ENCODE measurements at places on chromosomes 12 and 14.

GRCh38 chr12:117363056-117363662, 1.7 kb upstream of the NOS1 start:
- no peak for DNase-seq

- no peak for DNase-seq
Measured at GRCh38 chr14:92582706-92583452, 69.3 kb downstream of the RIN3 start.

DNA sequence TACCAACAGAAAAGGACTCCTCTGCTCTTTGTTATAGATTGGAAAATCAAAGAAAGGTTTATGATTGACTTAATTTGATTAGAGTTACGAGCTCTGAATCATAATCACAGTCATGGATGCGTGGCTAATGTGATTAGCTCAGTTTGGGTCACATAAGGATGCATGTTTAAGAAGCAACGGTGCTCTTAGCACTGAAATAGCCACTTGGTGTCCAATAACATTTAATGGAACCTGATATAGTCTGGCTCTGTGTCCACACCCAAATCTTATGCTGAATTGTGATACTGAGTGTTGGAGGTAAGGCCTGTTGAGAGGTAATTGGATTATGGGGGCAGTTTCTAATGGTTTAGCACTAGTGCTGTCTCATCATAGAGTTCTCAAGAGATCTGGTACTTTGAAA, 501.6 kb downstream of the SLC6A15 start:
- no peak for DNase-seq

- DNase-seq, result no peak
Measured at GRCh38 chr12:75549989-75550388, 38.6 kb upstream of the KRR1 start.

DNA sequence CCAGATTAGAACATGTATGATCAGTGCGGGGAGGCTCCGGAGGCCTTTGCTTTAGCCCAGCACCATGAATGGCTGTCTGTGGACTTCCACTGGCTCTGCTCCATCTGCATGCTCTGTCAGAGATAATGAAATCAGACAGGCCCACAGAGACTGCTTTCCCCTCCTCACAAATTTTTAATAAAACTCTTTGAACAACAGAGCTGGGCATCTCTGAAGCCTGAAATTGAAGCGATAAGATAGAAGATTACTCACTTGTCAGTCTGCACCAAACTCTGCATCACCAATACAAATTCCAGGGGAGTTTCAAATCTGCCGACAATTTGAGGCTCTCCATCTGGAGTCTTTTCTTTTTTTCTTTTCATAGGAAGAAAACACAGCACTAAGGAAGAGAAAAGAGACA, 110.0 kb downstream of the DYRK2 start:
- DNase-seq, result no peak

DNA sequence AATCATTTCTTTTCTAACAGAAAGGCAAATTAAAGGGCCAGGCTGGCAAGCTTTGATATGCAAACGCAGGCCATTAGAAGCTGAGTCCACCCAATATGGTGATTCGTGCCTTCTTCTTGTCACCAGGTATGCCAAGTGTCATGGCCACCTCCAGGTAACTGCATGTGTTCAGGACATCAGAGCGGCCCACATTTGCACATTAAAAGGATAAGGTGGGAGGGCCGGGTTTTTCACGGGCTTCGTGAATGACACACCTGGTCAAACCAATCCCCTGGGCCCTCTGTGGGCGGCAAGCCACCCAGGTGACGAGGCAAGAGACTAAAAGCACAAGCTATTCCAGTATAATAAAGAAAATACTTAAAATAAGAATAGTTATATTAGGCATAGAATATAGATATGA, 75.9 kb upstream of the TSPAN11 start:
- no peak for DNase-seq

DNA sequence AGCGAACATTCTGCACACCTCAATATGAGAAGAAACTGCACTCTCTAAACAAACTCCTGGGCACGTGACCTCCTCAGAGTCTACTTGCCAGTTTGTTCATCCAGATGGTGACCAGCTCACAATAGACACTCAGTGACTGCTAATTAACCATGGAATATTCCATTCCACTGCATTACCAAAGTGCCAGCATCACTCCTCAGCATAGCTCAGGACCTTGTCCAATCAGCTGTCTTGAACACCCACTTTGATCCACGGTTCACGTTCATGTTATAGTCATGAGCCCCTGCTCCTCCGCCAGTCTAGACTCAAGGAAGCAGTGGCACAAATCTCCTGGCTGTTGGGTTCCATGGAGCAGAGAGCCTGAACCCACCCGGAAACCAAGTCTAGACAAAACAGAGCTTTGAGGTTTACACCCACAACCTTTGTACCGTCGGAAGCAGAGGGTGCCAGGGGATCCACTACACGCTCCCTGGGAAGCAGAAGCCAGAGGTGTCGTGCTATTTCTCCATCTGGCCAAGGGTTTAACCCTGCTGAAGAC, 285.3 kb downstream of the ZFP36L1 start:
- no peak for DNase-seq

DNA sequence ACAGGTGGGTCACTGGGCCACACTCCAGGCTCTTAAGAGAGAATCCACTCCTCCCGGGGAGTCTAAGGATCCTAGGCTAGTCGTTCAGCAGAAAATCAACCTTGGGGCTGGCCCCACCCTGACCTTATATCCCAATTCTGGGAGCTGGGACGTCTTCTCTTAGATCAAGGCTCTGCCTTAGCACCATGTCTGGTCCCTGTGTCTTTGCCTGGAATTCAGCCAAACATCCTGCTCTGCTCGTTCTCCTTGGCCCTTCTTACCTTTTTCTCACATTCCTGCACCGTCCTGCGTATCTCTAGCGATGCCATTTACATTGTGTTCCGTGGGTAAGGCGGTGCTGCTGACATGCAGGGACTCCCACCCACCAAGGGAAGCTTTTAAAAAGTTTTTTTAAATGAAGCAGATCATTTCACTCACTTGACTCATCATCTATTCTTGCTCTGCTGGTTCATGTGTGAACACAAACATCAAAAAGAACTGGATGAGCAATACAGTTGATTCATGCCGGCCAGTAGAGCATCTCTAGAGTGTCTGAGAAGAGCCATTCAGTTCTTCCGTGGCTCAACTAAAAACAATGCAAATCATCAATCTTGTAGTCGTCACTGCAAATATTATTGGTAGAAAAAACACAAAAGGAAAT, 50.2 kb downstream of the KCNK13 start:
- DNase-seq, result no peak

GRCh38 chr12:130826151-130826801, 12.8 kb downstream of the STX2 start:
- DNase-seq, result no peak

DNA sequence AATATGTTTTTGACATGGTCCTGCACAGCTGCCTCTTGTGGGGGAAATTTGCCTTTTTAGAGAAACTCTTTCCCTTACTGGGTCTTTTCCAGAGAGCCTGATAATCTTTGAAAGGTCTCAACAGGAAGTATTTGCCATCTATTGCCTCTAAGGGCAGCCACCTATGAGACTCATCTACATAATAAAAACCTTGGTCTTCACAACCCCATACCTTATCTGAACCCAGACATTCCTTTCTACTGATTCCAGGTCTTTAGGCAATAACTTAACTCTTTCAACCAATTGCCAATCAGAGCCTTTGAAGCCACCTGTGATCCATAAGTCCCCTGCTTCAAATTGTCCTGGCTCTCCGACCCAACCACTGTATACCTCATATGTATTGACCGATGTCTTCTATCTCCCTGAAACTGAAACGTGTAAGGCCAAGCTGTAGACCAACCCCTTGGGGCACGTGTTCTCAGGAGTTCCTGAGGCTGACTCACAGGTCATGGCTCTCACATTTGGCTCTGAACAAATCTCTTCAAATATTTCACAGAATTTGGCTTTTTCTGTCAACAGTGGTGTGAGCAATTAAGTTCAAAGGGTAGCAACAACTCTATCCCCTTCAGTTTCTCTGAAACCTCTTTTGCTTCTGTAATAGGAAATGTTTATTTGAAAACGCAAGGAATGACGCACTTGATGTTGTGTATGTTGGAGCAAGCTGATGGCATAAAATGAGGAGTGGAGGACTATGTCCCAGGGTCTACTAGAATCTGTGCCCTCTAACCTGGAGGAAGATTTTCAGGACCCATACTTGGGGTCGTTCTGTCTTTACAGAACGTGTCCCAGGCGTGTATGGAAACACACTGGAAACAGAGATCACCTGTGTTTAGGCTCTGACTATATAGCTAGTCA, 49.2 kb upstream of the EIF5 start:
- DNase-seq, result no peak

DNA sequence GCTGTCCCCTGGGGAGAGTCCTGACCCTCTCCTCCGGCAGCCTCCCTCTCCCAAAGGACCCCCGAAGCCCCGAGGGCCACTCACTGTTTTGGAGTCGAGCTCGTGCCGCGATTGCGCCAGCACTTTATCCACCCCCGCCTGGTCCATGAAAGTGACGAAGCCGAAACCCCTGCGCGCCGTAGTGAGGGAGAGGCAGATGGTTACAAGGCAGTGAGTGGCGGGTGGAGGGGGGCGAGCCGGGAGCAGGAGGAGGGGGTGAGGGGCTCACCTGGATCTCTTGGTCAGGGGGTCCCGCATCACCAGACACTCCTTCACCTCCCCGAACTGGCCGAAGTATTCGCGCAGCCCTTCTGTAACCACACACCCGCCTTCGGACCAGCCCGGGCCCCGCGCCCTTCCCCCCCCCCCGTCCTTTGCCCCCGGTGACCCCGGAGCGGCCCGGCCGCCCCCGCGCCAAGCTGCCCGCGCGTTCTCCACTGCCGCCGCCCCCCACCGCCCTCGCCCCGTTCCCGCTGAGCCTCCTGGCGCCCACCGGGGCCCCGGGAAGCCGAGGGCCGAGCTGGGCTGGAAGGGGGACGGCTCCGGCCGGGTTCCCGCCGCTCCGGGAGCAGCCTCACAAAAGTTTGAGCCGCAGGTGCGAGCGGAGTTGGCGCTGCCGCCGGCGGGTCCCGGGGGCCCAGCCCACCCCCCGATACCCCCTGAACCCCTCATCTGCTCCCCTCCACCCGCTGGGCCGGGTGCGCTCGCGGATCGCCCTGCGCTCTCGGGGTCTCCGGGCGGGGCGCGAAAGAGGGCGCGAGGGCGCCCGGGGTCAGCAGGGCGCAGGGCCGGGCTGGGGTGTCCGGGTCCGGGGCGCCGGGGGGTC, 808 bp downstream of the MSI1 start:
- DNase-seq, result no peak

DNA sequence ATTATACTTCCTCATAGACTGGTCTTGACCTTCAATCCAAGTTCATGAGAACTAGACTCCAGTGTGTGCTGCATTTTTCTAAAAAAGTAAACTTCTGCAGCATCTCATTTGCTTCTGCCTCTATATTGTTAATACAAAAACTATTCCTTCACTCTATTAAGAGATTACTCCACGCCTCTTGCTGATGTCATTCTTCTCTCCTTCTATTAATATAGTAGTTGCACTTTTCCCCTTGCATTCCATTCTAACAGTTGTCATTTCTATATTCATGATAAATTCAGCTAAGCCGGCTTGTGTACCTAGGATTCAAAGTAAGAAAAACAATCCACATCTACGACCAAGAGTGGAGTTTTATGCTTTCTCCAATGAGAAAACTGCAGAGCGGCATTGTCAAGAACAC, 480.4 kb upstream of the NOVA1 start:
- DNase-seq, result no peak

GRCh38 chr14:51394384-51394783, 154.3 kb downstream of the TMX1 start:
- no peak for DNase-seq

GRCh38 chr14:52550661-52551060, 1.6 kb downstream of the TXNDC16 start:
- DNase-seq, result no peak

- no peak for DNase-seq
Measured at GRCh38 chr12:7206691-7207090, 17.2 kb downstream of the PEX5 start.

DNA sequence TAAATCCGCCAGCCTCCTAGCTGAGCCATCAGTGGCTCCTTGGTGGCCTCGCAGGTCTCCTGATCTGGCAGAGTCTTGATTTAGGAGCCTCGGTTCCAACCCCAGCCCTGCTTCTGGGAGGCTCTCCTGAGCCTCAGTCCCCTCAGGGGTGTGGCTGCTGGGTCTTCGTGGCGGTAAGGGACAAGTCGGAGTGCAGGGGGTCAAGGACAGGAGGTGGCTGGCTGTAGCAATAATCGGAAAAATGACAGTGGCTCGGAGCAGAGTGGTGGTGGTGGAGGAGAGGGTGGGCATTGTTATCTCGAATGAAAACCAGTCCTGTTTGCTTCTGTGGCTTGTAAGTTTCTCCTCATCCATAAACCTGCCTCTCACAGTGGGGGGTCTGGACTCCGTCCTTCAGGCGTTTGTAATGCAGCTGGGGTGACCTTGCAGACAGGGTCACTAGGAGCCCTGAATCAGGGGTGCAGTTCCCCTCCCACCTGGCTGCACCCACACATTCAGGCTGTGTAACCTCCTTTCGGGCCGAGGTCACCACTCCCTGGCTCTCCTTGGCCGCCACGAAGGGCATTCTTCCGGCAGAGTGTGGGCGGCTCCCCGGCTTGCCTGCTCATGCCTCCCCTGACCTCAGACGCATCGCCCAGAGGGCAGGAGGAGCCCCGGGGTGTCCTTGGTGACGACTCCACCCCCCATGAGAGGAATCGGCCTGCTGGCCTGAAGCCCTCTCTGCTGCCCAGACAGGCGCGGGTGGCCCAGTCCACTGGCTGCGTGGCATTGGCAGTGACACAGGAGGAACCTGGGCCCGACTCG, 8.1 kb downstream of the BCL7A start:
- DNase-seq, result no peak

DNA sequence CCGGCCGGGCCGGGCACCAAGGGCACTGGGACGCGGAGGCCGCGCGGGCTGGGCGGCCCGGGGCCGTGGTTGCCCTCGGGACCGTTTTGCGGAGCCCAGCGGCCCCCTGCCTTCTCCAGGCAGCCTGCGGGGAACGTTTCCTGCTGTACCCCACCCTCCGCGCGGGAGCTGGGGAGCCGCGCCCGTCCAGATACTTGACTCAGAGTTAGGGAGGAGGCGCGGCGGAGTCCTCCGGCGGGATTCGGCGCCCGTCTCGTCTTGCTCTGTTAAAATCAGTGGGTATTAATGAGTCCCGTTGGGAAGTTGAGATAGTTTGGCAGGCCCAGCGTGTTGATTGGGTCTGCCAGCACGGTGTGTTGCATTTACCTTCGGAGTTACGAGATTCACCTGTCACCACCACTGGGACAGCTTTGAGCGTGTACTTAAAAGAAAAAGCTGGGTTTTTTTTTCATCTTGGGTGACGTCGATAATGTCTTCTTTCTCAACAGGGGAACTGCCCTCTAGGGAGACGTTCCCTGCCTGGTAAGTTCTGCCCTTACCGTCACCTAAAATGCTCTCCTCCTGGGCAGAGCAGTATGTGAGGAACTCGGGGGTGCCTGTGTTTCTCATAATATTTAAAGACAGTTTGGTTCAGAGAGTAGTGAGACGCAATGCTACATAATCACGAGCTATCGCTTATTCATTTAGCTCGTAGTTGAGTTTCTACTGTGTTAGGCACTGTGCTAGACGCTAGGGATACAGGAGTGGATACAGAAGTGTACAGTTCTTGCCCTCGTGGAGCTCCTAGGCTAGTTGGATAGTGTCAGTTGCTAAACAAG, 596 bp downstream of the DLST start:
- DNase-seq, result no peak

GRCh38 chr14:92690171-92691011, 58.0 kb downstream of the LGMN start:
- no peak for DNase-seq

GRCh38 chr12:102793921-102794320, 123.1 kb downstream of the PAH start:
- DNase-seq, result no peak

All from NCI-H187 treated with DMSO at 0.1 percent for 48 hours (cell line).